ENCODE measurements at places on chromosomes 2 and 18.
A peak's percentile ranks its signal among the peaks of the same experiment; 100 is the strongest.

DNA sequence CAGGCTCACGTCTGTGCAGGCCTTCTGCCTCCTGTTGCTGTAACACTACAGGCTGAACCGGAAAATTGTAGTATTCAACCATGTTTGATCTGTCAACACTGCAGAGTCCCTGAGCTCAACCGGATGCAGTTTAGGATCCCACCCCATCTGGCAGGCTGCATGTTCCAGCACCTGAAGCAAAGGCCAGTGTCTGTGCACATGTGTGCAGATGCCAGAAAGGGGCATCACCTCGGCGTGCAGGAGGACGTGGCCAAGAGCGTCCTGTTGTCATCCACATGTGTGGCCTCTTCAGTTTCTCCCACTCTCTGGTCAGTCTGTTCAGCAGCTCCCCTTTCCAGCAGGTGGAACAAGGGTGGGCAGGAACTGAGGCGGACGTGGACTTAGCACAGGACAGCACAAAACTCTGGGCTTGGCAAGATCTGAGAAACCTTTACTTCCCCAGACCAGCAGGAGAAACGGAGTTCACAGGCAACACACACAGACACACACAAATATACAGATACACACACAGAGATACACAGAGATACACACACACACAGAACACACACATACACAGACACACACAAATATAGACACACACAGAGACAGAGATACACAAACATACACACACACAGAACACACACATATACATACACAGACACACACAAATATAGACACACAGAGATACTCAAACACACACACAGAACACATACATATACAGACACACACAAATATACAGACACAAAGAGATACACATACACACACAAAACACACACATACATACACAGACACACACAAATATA is 111.3 kb downstream of the NDUFA10 start:
- no peak for DNase-seq

- no peak for DNase-seq
Measured at GRCh38 chr2:121804340-121804739, 48.9 kb downstream of the TSN start.

DNA sequence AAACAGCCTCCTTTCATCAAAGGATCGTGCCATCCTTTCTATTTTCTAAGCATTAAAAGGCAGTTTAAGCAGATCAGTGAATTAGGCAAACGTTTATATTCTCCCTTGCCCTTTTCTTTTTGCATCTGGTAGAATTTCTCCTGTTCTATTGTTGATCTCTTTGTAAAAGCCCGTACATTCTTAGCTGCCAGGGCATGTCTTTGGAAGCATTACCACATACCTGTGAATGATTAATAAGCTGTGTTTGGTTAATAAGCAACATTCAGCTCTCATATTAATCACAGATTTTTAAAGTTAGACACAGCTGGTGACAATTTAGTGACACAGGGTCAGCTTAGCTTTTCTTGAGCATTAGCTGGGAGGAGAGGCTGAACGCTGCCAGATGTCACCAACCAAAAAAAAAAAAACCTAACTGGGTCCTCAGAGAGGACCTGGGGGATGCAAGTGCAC is 33.8 kb upstream of the CYP1B1 start:
- no peak for DNase-seq

DNA sequence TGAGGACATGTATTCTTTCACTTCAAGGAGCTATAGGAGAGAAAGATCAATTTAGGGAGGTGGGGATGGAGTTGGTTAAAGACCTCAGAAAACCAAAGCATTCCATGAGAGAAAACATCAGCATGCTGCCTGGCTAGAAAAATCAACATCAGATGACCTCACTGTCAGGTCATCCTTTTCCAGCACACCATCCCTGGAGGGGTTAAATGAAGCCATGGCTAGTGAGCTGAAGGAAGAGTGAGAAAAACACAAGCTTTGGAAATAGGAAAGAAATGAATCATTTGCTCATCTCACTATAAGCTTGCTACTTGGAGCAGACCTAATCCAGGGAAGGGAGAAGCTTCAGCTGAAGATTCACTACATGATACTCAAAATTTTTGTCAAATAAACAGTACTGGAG is 109.5 kb upstream of the ITGB6 start:
- DNase-seq, result no peak

- DNase-seq, result peak; percentile 26
Measured at GRCh38 chr2:13252615-13253014, 535.9 kb downstream of the TRIB2 start.

- no peak for DNase-seq
Measured at GRCh38 chr2:197359859-197360258, 49.3 kb upstream of the ANKRD44 start.

DNA sequence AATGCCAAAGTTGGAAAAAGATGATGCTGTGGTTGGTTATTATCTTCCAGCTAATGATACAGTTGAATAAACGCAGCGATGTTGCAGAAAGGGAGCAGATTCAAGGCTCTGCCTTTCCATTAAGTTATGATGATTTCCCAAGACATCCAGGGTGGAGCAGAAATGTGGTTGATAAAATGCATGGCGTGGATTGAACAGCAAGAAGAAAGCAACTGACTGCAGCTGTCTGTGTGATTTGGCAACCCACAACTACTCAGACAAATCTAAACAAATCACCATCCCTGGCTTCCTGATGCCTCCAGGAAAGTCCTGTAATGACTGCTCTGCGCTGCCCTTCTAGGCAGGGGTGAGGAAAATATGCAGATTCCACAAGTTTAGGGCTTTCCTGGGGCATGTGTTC is 166.3 kb downstream of the NRP2 start:
- DNase-seq, result peak; percentile 86

DNA sequence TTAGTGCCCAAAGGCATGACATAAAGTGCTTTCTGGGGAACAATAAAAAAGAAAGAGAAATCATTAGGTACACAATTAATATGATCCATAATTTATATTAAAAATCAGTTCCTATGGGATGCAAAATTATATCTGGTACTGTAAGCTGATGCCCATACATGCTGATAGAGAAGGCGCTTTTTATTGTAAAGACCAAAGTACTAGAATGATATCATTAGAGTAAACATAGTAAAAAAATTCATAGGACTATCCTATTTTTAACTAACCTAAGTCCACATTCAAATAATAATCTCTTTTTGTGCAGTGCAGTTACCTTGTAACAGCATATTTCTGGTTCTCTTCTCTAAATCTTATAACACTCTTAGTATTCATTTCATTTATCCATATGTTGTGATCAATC is 252.2 kb downstream of the ASXL3 start:
- no peak for DNase-seq

DNA sequence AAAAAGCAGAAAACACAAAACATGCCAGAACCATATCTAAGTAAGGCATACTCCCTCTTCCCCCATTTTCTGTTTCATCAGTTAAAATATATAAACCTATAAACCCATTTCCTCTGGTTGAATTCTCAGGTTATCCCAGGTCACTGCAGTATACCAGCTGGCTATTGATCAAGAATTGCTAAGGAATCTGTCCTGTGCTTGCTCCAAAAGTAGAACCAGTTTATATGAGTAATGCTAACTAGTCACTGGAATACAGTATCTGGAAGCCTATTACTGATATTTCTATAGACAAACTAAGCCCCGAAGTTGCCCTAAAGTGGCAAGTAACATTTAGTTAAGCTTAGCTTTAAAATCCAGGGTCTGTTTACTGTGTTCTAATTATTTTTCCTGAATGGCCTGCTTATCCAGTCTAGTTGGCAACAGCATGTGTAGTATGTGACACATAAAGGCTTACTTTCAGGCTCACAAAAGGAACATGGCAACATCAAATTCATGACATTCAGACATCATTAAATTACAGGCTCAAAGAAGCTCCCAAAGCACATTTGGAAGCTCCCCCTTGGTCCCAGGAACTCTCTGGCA is 102.9 kb upstream of the ARL5A start:
- DNase-seq, result no peak

- DNase-seq, result no peak
Measured at GRCh38 chr18:10537765-10538164, 11.9 kb downstream of the NAPG start.

GRCh38 chr2:1742301-1742680 is 2.0 kb downstream of the PXDN start:
- no peak for DNase-seq

DNA sequence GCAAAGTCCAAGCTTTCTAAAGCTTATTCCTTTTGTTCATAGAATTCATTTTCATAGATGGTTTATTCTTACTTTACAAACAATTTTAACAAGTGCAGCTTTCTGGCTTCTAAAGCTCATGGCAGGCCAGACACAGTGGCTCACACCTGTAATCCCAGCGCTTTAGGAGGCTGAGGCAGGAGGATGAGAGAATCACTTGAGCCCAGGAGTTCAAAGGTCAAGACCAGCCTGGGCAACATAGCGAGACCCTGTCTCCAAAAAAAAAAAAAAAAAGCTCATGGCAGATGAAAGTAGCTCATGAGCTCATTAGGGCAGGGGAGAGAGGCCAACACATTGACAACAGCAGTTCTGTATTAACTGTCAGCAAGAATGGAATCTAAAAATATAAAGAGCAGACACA is 28.1 kb upstream of the NPC1 start:
- DNase-seq, result no peak

DNA sequence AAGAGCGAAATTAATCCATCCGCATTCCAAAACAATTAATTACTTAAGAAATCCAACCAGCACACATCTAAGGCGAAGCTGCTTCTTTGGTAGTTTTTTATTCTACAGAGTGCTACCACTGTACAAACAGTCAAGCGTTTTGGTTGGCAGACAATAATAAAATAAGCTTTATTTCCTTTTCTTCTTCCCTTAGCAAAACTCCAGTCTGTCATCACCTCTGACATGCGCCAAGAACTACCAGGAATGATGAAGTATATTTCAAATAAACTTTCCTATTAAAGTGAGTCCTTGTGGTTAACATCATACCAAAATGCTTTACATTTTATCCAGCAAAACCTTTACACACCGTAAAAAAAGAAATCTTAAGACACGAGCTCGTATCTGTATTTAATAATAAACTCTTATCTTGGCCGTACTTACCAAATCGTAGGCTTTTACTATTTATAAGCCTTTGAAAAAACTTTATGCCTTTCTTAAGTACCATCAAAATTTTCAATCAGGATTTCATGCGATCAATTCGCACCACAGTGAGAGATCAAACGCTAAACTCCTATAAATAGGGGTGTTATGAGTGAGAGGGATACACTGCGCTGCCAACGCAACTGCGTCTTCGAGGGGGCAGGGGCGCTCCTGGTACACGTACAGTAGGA is 1.3 kb downstream of the ATL2 start:
- peak; percentile 24 for DNase-seq

GRCh38 chr2:149099298-149099697 is 60.8 kb downstream of the LYPD6B start:
- DNase-seq, result no peak

DNA sequence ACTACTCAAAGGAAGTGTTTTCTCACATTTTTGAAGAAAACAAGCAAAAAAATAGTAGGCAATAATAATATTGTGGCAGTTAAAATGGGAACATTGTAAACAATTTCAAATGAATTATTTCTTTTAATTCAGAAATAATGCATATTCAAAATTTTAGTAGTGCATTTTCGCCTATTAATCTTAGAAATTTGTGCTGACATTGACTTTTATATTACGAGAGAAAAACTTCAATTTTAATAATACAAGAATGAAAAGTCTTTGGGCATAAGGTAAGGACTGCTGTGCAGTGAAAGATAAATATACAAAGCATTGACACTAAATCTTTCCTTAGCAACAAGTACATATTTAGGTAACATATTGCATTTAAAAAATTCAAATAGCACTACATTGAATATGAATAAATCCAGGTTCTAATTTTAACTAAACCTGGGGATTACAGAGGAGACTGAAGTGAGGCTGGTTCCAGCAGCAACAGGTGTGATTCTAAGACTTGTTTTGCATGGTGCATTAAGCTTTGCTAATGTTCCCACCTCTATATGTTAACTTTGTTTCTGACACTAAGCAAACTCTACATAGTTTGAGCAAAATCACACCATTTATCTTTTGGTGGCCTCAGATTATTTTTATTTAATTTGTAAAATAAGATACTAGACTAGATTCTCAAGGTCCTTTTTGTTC is 40.5 kb downstream of the CALCRL start:
- no peak for DNase-seq

Measured in umbilical cord (tissue), 2 donors.